Kidney (tissue), 22 donors: ENCODE measurements at places on chromosomes 1 and 21. TPM values are rescaled to one million over a fixed set of nuclear protein-coding genes. Genes with fewer than 3 reads are reported as not detected.

DNA sequence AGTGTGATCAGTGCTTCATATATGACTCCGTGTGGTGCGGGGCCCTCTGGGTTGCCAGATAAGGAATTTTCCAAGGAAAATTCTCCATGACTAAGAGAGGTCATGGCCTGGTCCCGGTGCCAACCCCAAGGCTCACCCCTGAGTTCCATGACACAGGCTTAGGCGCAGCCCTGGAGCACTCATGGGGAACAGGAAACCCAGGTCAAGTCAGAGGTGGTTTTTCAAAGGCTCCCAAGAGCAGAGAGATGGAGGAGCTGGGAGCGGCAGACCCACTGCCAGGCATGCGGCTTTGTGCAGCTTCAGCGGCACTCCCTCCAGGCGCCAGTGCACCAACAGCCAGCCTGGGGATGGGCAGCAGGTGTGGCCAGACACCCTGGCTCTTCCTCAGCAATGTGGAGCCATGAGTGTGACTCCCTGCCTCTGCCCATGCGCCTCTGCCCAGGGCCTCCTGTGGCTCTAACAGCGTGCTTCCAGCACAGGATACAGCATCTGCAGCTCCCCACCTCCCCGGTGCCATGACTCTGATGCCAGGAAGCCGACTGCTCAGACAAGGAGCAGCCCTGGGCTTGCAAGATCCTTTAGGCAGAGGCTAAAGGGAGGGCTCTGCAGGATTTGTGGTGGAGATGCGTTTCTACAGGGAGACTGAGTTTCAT is 47.3 kb downstream of the GPR161 start:
- H3K36me3 ChIP-seq, result no peaks in the 10 kb centered on the region
- H3K4me3 ChIP-seq, result no peak overlapping the region
- no peak overlapping the region for H3K27ac ChIP-seq
- H3K27me3 ChIP-seq, result no peaks in the 10 kb centered on the region
- DNase-seq, result no peak
- H3K4me1 ChIP-seq, result no peaks in the 10 kb centered on the region

DNA sequence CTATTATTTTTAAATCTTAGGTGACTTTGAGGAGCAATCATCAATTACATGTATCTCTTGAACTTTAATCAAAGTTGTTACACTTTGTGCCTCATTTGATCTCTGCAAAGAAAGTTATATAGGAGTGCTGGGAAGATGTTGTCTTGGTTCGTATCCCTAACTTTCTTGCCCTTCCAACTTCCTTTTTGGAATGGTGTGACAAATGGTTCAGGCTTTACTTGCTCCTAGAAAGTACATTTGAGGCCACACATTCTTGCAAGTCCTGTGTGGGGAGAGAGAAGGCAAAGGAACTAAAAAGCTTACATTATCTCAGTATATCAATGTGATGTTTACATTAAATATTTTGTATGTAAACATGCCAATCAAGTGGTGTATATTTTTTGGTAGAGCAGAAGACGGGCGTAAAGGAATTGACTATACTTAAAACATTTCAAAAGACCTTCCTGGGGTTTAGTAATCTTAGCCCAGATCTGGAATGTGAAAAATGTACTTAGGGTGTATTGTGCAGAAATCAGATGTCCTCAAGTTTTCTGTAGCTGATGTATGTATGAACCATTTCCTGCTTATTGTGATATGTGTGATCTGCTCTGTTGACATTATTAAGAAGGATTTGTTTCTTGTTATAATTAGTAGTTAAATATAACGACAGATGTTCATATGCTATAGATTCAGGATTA is 59.2 kb downstream of the USP25 start:
- H3K36me3 ChIP-seq, result no peaks in the 10 kb centered on the region
- DNase-seq, result no peak
- H3K27ac ChIP-seq, result no peak overlapping the region
- no peak overlapping the region for H3K4me3 ChIP-seq

DNA sequence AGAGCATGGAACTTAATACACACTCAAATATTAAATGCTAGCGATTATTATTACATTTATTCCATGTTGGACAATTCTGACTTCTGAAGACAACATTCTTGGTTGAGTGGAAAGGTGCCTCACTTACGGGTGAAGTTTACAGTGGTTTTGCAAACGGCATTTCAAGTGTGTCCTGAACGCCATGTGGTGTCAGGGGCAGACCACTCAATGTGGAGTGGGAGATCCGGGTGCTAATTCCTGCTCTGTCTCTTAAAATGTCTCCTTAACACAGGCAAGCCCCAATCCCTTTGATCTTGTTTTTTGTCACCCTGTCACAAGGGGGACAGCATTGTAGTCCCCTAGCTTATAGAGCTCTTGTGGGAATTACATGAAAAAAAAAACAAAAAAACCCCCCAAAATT is 5.6 kb upstream of the TDRD10 start:
- no peaks in the 10 kb centered on the region for H3K36me3 ChIP-seq
- peaks cover 22% of the 10 kb centered on the region for H3K27me3 ChIP-seq
- no peak for DNase-seq
- H3K4me1 ChIP-seq, result no peaks in the 10 kb centered on the region
- H3K27ac ChIP-seq, result no peak overlapping the region

Gene SRM
- 52.9 TPM for total RNA-seq

DNA sequence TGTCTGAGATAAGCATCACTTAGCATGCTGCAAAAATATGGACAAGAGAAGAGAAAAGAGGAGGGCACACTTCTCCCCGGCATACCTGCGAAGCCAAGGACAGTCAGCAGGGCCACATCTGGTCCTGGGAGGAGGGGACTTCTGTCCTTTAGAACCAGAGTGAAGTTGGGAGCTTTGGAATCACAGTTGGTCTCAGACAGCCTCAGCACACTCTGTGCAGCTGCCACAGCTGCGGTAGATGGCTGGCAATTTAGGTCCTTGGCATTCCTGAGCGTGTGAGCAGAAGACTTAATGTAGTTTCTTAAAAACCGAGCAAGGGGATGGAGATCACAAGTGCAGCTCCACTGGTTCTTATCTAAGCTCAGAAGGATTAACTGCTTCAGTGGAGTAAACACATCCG is 32.3 kb downstream of the LRRC53 start:
- no peak for DNase-seq
- no peak overlapping the region for H3K27ac ChIP-seq
- no peaks in the 10 kb centered on the region for H3K36me3 ChIP-seq
- no peak overlapping the region for H3K4me3 ChIP-seq
- H3K4me1 ChIP-seq, result no peaks in the 10 kb centered on the region

DNA sequence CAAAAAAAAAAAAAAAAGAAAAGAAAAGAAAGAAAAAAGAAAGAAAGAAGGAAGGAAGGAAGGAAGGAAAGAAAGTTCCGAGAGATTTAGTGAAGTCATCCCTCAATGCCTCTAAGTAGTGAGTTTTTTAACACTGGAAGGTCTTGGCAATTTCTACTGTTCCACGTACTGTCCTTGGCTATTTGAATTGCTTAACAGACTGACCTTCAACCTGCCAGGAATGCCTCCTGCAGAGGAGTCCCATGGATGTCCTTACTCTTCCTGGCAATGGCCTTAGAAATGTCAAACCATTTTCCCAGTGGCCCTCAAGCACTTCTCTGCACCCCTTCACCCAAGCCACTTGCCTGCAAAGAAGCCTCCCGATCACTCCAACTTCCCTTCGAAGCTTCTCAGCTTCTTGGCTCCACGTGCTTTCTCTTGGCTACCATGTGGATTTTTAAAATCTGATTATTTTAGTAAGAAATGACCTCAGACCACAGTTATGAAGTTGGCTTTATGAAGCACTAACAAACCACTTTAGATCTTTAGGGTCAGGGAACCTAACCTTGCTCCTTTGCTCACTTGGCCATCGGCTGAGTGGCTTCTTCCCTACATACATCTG is 43.7 kb upstream of the ABCG1 start:
- H3K27me3 ChIP-seq, result no peaks in the 10 kb centered on the region
- no peaks in the 10 kb centered on the region for H3K36me3 ChIP-seq
- H3K4me3 ChIP-seq, result no peak overlapping the region
- DNase-seq, result no peak
- H3K27ac ChIP-seq, result no peak overlapping the region

Gene HIPK1
- 65.0 TPM for total RNA-seq

DNA sequence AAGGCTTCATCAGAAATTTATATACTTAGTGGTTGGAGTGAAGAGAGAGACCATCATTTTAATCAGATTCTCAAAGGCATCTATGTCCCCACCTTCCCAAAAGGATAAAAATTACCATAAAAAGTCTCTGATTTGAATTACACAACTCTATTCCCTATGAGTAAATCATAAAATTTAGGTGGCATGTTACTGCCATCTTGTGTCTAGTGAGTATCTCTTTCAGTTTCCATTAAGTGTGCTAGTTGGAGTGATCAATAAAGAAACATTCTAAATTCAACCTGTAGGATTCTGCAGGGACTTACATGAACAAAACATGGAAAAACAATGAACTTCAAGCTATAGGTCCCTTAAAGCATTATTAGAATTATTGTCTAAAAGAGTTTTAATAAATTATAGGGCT is 655.4 kb downstream of the LTN1 start:
- DNase-seq, result no peak
- no peak overlapping the region for H3K4me3 ChIP-seq
- H3K27me3 ChIP-seq, result no peaks in the 10 kb centered on the region
- H3K36me3 ChIP-seq, result no peaks in the 10 kb centered on the region
- H3K27ac ChIP-seq, result no peak overlapping the region
- peaks cover 2% of the 10 kb centered on the region for H3K4me1 ChIP-seq

Gene FCRL1
- 5.7 TPM for total RNA-seq

Gene ADAMTSL4
- total RNA-seq, result 20.0 TPM

Gene MX2
- 11.7 TPM for total RNA-seq

DNA sequence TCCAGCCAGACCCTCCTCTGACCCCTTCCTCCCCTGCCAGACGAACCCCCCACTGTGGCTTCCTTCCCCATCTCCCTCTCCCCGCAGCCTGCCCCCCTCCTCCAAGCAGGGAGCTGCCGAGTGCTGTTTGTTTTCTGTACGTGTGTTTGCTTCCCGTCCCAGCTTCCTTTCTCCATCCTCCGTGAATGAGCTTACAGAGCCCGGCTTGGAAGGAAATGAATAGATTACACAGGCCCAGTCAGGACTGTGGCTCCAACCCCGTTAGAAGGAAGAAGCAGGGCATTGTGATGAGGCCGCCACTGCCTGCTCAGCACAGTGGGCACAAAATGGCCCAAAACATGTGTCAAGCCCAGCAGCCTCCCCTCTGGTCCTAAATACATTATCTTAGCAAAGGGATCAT is 123.2 kb downstream of the IGSF21 start:
- no peak overlapping the region for H3K4me3 ChIP-seq
- H3K27ac ChIP-seq, result no peak overlapping the region
- H3K27me3 ChIP-seq, result no peaks in the 10 kb centered on the region

DNA sequence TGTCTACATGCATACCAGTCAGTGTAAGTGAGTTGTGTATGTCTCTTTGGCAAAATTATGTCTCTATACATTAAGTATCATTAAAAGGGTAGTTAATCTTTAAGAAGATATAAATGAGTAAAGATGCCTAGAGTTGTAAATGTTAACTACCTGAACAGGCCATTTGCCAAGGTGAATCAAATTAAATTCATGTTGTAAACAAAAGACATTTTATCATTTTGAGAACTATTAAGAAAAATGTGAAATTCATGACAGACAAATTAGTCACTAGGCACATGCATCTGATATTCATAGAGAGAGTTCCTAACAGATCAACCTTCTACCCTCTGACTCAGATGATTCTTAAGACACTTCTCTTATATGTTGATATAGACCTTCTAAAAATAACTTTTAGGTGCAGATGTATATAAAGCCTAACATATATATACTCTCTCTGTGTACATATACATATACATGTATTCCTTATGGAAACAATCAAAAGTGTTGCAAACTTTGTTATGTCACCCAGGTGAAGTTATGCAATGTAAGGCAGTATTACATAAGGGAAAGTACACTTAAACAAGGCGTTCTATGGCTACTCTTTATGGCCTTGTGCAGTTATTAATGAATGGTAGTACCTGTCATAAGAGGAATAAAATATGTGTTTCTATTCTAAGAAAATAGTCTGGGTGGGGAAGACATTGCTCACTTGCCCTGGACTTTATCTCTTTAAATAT is at the start of gene TMPRSS15:
Gene TMPRSS15, minus strand, starts transcription at position 51 of the 716 bp plus-strand sequence. CDS start 163 bp downstream, outside the sequence.
- no peak for DNase-seq
- no peaks in the 10 kb centered on the region for H3K4me1 ChIP-seq
- no peaks in the 10 kb centered on the region for H3K36me3 ChIP-seq
- H3K27ac ChIP-seq, result no peak within 1 kb of the TSS
- H3K27me3 ChIP-seq, result no peaks in the 10 kb centered on the region
- H3K4me3 ChIP-seq, result no peak within 1 kb of the TSS

DNA sequence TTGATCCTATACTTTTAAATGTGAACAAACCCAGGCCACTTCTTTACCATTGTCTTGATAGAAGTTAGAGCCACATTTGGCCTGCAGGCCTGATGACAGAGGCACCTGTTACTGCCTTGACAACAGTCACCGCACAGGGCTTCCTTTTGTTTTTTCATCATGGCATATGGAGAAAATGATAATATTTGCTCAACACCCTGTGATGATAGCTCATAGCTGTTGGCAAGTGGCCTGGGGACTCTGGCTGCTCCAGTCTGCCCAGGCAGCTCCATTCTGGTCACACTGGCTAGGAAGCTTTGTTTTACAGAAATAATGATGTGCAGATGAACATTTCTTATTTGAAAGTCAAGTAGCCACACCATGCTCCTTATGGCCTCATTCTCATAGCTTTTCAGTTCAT is 89.6 kb upstream of the GPR88 start:
- DNase-seq, result no peak
- peaks cover 2% of the 10 kb centered on the region for H3K36me3 ChIP-seq
- H3K27ac ChIP-seq, result no peak overlapping the region
- H3K4me1 ChIP-seq, result no peaks in the 10 kb centered on the region
